H9 (cell line): ENCODE measurements at places on chromosomes 7 and 10. TPM values are rescaled to one million over a fixed set of nuclear protein-coding genes. Genes with fewer than 3 reads are reported as not detected.

- DNase-seq: no peak
Measured at GRCh38 chr7:113550966-113551365, 367.8 kb downstream of the PPP1R3A start.

GRCh38 chr10:96850825-96851224 lies 18.7 kb downstream of the LCOR start:
- DNase-seq: no peak

- DNase-seq: no peak
Measured at GRCh38 chr10:122171302-122172075, 99.6 kb upstream of the BTBD16 start.

DNA sequence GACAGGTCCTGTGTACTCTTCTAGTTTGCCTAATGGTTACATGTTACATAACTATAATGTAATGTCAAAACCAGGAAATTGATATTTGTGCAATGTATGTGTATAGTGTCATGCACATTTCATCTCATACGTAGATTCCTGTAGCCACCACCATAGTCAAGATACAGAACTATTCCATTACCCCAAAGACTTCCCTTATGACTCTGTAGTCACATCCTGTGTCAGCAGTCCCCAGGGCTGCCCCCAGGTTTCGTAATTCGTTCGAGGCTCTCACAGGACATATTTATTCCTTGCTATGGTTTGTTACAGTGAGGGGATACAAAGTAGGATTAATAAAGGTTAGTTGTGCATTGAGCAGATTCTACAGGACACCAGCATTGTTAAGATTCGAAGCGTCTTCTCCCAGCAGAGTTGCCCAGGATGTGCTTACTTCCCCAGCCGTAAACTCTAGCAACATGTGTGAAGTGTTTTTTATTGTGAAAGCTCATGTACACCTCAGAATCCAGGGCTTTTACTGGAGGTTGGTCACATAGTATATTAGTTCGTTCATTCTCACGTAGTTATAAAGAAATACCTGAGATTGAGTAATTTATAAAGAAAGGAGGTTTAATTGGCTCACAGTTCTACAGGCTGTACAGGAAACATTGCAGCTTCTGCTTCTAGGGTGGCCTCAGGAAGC lies 18.6 kb downstream of the RABGEF1 start:
- no peak for DNase-seq

The C10orf62 gene
- total RNA-seq: 0.31 TPM in 1 of 2 replicates, not detected in the other

The PCGF5 gene
- 6.9 and 8.2 TPM in 2 replicates for total RNA-seq

The AZGP1 gene
- 0.24 TPM in 1 of 2 replicates, not detected in the other for total RNA-seq
